ENCODE measurements at places on chromosomes 4 and X. TPM values are rescaled to one million over a fixed set of nuclear protein-coding genes. Genes with fewer than 3 reads are reported as not detected.

PAK3 gene
- 0.16 TPM for total RNA-seq

RBMXL3 gene
- total RNA-seq, result not detected

EVC2 gene
- 8.8 TPM for total RNA-seq

CPEB2 gene
- total RNA-seq, result 14.8 TPM

GIMD1 gene
- total RNA-seq, result not detected

FGFBP1 gene
- total RNA-seq, result not detected

TEX11 gene
- not detected for total RNA-seq

ATP1B4 gene
- total RNA-seq, result not detected

SYN1 gene
- not detected for total RNA-seq

CNKSR2 gene
- total RNA-seq, result 0.48 TPM

GPR173 gene
- total RNA-seq, result 11.3 TPM

GRCh38 chr4:96543346-96543745 lies 703.5 kb downstream of the PDHA2 start:
- H3K4me3 ChIP-seq, result no peak overlapping the region
- H3K36me3 ChIP-seq, result no peaks in the 10 kb centered on the region
- no peak for DNase-seq
- H3K27me3 ChIP-seq, result no peaks in the 10 kb centered on the region
- H3K4me1 ChIP-seq, result no peaks in the 10 kb centered on the region

DNA sequence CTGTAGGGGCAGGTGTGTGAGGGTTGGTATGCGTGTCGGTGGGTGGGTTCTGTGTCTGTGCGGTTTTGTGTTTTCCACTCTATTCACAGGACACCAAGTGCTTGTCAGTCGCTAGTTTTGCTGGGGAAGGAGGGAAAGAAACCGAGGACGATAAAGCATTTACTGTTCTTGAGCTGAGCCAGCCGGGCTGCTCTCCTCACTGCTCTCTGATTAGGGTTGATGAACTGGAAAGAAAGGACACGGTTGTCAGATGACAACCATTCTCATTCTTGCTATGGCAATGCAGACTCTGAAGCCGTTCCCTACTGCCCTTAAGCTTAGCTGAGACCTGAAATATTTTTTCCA lies 832 bp downstream of the EGFL6 start:
- H3K27me3 ChIP-seq, result peaks cover 26% of the 10 kb centered on the region
- no peaks in the 10 kb centered on the region for H3K36me3 ChIP-seq
- H3K27ac ChIP-seq, result no peak overlapping the region
- no peak for DNase-seq
- H3K4me1 ChIP-seq, result no peaks in the 10 kb centered on the region
- H3K4me3 ChIP-seq, result no peak overlapping the region

DNA sequence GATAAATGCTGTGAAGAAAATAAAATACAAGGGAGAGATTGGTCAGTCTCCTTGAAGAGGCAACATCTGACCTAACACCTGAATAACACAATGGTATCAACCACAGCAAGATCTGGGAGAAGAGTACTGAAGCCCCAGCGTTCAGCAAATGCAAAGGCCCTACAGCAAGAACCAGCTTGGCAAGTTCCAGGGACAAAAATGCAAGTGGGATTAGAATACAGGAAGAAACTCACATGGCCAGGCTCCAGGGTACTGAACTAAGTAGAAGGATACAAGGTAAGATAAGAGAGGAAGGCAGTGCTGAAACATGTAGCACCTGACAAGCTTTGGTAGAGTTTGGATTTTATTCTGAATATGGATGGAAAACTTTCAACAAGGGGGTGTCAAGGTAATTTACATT lies 3.6 kb downstream of the SMIM14 start:
- no peak overlapping the region for H3K4me3 ChIP-seq
- DNase-seq, result no peak
- H3K27ac ChIP-seq, result no peak overlapping the region
- H3K27me3 ChIP-seq, result no peaks in the 10 kb centered on the region
- H3K4me1 ChIP-seq, result peaks cover 9% of the 10 kb centered on the region

GRCh38 chr4:119721878-119722277 lies 93.3 kb upstream of the PDE5A start:
- H3K27me3 ChIP-seq, result no peaks in the 10 kb centered on the region
- H3K4me1 ChIP-seq, result no peaks in the 10 kb centered on the region
- DNase-seq, result no peak
- no peak overlapping the region for H3K4me3 ChIP-seq
- H3K36me3 ChIP-seq, result no peaks in the 10 kb centered on the region
- H3K27ac ChIP-seq, result no peak overlapping the region

- peaks cover 15% of the 10 kb centered on the region for H3K4me1 ChIP-seq
- H3K4me3 ChIP-seq, result no peak overlapping the region
- H3K36me3 ChIP-seq, result no peaks in the 10 kb centered on the region
- DNase-seq, result peak; percentile 53
- no peaks in the 10 kb centered on the region for H3K27me3 ChIP-seq
Measured at GRCh38 chrX:27619975-27620374, 29.8 kb downstream of the DCAF8L2 start.

- H3K36me3 ChIP-seq, result no peaks in the 10 kb centered on the region
- H3K4me3 ChIP-seq, result no peak overlapping the region
- DNase-seq, result no peak
- H3K4me1 ChIP-seq, result no peaks in the 10 kb centered on the region
- no peak overlapping the region for H3K27ac ChIP-seq
Measured at GRCh38 chr4:306551-306961, 1.3 kb upstream of the ZNF732 start.

GRCh38 chrX:154308108-154308946 lies 12.7 kb downstream of the TKTL1 start:
- H3K27ac ChIP-seq, result no peak overlapping the region
- H3K36me3 ChIP-seq, result no peaks in the 10 kb centered on the region
- H3K4me1 ChIP-seq, result no peaks in the 10 kb centered on the region
- DNase-seq, result peak; percentile 53
- H3K4me3 ChIP-seq, result no peak overlapping the region
- H3K27me3 ChIP-seq, result no peaks in the 10 kb centered on the region

DNA sequence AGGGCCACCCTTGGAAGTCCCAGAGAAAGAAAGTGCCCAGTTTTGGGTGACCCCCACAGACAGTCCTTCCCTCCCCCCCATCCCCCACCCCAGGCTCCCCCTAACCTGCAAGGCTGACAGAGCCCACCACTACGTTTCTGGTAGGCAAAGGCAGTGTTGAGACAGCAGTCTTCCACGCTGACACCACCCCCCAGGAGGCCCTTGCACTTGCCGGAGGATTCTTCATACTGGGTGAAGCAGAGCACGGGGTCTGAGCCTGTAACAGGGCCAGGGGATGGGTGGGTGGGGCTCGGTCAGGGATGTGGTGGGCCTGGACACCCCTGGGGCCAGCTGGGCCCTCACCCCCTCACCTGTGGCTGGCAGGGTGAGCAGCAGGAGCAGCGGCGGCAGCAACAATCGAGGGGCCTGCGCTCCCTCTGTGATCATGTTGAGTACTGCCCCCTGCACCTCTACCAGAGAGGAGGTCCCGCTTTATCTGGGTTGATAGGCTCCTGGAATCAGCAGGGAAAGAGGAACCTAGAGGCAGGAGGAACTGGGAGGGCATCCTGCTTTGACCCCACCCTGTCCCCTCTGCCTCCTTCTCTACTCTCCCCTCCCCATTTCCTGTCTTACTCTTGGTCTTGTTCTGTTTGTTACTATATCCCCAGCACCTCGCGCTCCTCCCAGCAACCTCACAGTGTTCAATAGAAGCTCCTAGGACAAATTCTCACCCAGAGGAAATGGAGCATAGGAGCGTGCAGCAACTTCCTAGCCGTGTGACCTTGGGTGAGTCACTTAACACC lies at the start of gene CFP:
CFP (minus strand) TSS at position 512 of the 782 bp plus-strand sequence; CDS start at position 426, 86 bp downstream.
- H3K27ac ChIP-seq, result no peak within 1 kb of the TSS
- no peak for DNase-seq
- H3K4me3 ChIP-seq, result no peak within 1 kb of the TSS
- no peaks in the 10 kb centered on the region for H3K36me3 ChIP-seq
- no peaks in the 10 kb centered on the region for H3K27me3 ChIP-seq
- H3K4me1 ChIP-seq, result peaks cover 9% of the 10 kb centered on the region

- no peaks in the 10 kb centered on the region for H3K36me3 ChIP-seq
- no peak overlapping the region for H3K27ac ChIP-seq
- H3K27me3 ChIP-seq, result no peaks in the 10 kb centered on the region
- H3K4me1 ChIP-seq, result peaks cover 5% of the 10 kb centered on the region
- no peak overlapping the region for H3K4me3 ChIP-seq
Measured at GRCh38 chrX:22093550-22093949, 61.4 kb downstream of the PHEX start.

DNA sequence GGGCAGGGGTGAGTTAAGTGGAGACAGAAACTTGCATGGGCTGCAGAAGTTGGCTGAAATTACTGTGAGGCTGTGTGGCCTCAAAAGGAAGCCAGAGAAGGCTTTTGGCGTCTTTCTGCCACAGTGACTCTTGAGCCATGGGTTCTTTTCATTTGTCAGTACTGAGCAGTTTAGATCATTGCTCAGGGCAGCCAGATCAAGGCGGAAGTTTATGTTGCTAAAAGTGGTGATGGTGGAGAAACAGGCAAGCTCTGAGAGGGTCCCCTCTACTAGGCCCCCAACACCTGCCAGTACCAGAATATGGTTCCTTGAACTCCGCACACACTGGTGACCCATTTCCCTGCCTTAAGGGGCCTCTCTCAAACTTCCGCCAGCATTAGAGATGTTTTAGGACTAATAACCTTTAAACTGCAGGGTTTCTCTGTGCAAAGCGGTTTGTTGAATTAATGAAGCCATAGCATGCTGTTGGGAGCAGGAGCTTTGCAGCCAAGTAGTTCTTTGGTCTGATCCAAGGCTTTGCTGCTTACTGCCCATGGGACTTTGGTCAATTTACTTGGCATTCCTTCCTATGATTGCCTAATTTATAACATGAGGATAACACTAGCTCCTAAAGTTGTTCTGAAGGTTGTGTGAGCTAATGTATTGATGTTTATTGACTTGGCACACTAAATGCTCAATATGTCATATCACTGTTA lies 34.5 kb downstream of the RNF175 start:
- H3K27ac ChIP-seq, result no peak overlapping the region
- no peak for DNase-seq
- H3K36me3 ChIP-seq, result no peaks in the 10 kb centered on the region
- no peak overlapping the region for H3K4me3 ChIP-seq
- no peaks in the 10 kb centered on the region for H3K4me1 ChIP-seq
- peaks cover 3% of the 10 kb centered on the region for H3K27me3 ChIP-seq

- H3K36me3 ChIP-seq, result no peaks in the 10 kb centered on the region
- H3K27me3 ChIP-seq, result no peaks in the 10 kb centered on the region
- no peak overlapping the region for H3K27ac ChIP-seq
- no peak overlapping the region for H3K4me3 ChIP-seq
Measured at GRCh38 chr4:99361899-99362275, 9.3 kb upstream of the ADH1C start.

DNA sequence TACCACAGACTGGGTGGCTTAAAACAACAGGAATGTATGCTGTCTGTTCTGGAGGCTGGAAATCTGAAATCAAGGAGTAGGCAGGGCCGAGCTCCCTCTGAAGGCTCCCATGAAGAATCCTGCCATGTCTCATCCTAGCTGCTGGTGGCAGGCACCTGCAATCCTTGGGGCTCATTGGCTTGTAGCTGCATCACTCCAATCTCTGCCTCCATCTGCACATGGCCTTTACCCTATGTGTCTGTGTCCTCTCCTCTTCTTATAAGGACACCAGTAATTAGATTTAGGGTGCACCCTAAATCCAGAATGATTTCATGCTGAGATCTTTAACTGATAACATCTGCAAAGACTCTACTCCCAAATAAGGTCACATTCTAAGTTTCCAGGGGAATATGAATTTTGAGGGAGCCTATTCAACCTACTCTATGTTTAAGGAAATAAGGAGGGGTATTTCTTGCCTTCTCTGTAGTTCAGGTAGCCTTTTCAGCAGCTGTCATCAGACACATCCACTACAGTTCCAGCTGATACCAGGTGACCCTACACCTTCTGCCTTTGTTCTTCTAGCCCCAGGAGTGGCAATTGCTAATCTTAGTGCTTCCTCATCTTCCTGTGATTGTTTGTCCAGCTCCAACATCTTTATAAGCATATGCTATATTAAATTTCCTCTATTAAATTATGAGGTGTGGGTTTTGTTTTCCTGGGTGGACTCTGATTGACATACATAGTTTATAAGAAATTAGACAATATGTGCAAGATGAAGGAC lies 295.1 kb upstream of the TAPT1 start:
- H3K4me3 ChIP-seq, result no peak overlapping the region
- no peaks in the 10 kb centered on the region for H3K27me3 ChIP-seq
- H3K36me3 ChIP-seq, result no peaks in the 10 kb centered on the region
- DNase-seq, result peak; percentile 26
- no peak overlapping the region for H3K27ac ChIP-seq

DNA sequence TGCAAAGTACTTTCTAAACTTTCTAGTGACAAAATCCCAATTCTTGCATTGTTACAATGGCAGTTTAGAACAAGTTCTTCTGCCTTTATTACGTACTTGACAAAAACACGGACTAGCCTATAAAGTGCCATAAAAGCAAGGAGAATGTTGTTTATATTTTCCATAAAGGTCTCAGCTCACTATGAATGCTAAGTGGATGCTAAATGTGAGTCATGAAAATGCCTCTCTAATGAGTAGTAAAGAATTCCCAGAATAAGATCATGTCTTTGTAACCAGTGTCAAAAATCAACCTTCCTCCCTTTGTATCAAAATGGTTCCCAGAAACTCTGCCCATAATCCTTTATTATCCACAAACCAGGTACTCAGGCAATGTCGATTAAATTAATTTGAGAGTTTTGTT lies 539.8 kb upstream of the SLIT2 start:
- H3K4me1 ChIP-seq, result peaks cover 13% of the 10 kb centered on the region
- peak; percentile 63 for DNase-seq
- H3K27me3 ChIP-seq, result no peaks in the 10 kb centered on the region
- H3K27ac ChIP-seq, result peak overlapping the region; percentile 48

GRCh38 chr4:156422576-156422975 lies 468.9 kb upstream of the CTSO start:
- H3K4me3 ChIP-seq, result no peak overlapping the region
- no peaks in the 10 kb centered on the region for H3K36me3 ChIP-seq
- H3K4me1 ChIP-seq, result no peaks in the 10 kb centered on the region
- H3K27ac ChIP-seq, result no peak overlapping the region

- H3K36me3 ChIP-seq, result no peaks in the 10 kb centered on the region
- no peak for DNase-seq
- H3K4me1 ChIP-seq, result peaks cover 10% of the 10 kb centered on the region
- H3K4me3 ChIP-seq, result no peak overlapping the region
- no peaks in the 10 kb centered on the region for H3K27me3 ChIP-seq
Measured at GRCh38 chrX:45449982-45450381, 249.3 kb upstream of the DIPK2B start.

DNA sequence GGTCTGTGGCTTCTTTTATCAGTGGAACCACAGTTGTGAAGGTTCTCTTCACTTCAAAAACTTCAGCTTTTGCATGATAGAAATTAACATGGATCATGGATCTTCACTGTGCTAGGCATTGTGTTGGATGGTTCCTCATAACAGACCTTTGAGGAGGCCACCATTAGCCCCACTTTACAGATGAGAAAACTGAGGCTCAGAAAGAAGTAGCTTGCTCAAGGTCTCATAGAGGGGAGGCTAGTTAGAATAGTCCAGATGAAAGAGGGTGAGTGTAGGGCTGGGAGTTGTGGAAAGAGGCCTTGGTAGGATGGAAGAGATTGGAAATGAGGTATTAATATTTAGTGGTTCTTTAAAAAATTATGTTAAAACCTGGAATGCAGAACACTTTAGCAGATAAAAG lies 2.6 kb downstream of the TSR2 start:
- DNase-seq, result no peak
- H3K36me3 ChIP-seq, result no peaks in the 10 kb centered on the region
- peaks cover 12% of the 10 kb centered on the region for H3K4me1 ChIP-seq

- peaks cover under 1% of the 10 kb centered on the region for H3K27me3 ChIP-seq
- H3K4me3 ChIP-seq, result peak overlapping the region; percentile 81
- no peaks in the 10 kb centered on the region for H3K36me3 ChIP-seq
- peak overlapping the region; percentile 76 for H3K27ac ChIP-seq
- H3K4me1 ChIP-seq, result peaks cover 23% of the 10 kb centered on the region
Measured at GRCh38 chr4:143514901-143515300, 1.4 kb downstream of the SMARCA5 start.

GRCh38 chrX:40154853-40155588 lies 57.3 kb upstream of the BCOR start:
- no peaks in the 10 kb centered on the region for H3K27me3 ChIP-seq
- peak; percentile 63 for DNase-seq
- peak overlapping the region; percentile 35 for H3K27ac ChIP-seq
- H3K4me1 ChIP-seq, result peaks cover 20% of the 10 kb centered on the region
- H3K36me3 ChIP-seq, result no peaks in the 10 kb centered on the region
- H3K4me3 ChIP-seq, result peak overlapping the region; percentile 23
